ENCODE measurements at places on chromosomes 11 and 22.

GRCh38 chr22:22375576-22376351, 131.2 kb downstream of the VPREB1 start:
- peak; percentile 55 for ATAC-seq

GRCh38 chr22:49192180-49192856, 635.4 kb downstream of the BRD1 start:
- no peak for ATAC-seq

GRCh38 chr11:41522391-41522790, 62.9 kb upstream of the LRRC4C start:
- ATAC-seq = no peak

- peak; percentile 48 for ATAC-seq
Measured at GRCh38 chr11:34145847-34146381, 40.5 kb downstream of the NAT10 start.

- no peak for ATAC-seq
Measured at GRCh38 chr11:128544471-128545051, 42.8 kb downstream of the ETS1 start.

GRCh38 chr11:95283650-95284049, 52.6 kb upstream of the SESN3 start:
- ATAC-seq = no peak

GRCh38 chr11:15613251-15613650, 498.5 kb downstream of the INSC start:
- ATAC-seq = no peak

DNA sequence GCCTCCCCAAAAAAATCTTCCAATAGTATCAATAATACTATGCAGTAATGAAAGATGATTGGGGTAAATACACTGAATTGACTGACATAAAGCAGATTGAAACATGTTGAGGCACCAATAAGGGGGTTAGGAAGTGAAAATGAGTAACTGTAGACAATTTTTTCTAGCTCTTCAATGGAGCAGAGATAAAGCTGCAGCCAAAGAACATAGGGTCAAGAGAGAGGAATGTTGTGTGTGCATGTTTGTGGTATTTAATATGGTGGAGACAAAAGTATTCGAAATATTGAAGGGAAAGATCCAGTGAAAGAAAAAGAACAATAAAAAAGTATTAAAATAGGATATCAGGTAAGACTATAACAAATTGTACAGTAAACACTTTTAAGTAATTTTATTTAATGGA, 450.0 kb upstream of the CCDC179 start:
- no peak for ATAC-seq

- no peak for ATAC-seq
Measured at GRCh38 chr11:23317816-23318215, 457.5 kb upstream of the CCDC179 start.

DNA sequence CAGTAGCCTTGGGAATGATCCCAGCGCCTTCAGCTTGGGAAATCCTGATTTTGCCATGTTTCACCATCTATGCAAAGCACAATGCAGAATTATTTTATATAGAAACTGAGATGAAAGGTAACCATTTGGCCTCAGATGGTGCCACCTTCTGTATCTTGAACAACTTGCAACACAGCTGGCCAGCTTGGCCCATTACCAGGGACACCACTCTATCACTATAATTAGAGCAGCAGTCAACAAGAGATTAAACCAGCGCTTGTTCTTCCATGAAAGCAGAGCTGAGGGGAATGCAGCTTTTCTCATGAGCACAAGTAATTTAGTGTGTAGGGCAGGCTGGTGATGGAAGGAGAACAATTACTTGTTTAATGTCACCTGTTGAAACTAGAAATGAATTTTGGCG, 6.7 kb upstream of the ZDHHC13 start:
- ATAC-seq = no peak

GRCh38 chr11:92828556-92828955, 140.9 kb upstream of the MTNR1B start:
- no peak for ATAC-seq

GRCh38 chr11:34680206-34680605, 59.3 kb downstream of the EHF start:
- no peak for ATAC-seq

GRCh38 chr11:103031834-103032233, 60.1 kb downstream of the DCUN1D5 start:
- ATAC-seq = no peak

DNA sequence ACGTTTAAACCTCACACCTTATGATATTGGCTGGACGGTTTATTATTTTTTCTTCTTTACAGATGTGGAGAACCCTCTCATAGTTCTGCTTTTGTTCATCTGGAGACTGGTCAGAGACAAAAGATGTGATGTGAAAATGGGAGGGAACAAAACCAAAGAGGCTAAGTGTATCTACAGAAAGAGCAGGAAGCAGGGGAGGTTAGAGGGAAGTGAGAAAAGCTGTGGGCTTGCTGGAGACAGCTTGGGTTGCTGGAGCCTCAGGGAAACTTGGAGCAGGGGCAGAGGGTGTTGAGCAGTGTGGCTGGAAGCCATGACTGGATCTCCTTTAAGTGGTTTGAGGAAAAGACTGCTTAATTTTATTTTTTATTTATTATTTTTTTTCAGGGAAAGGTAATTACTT, 79.0 kb upstream of the SNX19 start:
- ATAC-seq = no peak

GRCh38 chr22:48343461-48343860, 1484.2 kb downstream of the BRD1 start:
- no peak for ATAC-seq

- ATAC-seq = no peak
Measured at GRCh38 chr11:125720781-125721180, 25.3 kb upstream of the PATE1 start.

GRCh38 chr11:37533830-37534229, 935.8 kb upstream of the RAG2 start:
- no peak for ATAC-seq

DNA sequence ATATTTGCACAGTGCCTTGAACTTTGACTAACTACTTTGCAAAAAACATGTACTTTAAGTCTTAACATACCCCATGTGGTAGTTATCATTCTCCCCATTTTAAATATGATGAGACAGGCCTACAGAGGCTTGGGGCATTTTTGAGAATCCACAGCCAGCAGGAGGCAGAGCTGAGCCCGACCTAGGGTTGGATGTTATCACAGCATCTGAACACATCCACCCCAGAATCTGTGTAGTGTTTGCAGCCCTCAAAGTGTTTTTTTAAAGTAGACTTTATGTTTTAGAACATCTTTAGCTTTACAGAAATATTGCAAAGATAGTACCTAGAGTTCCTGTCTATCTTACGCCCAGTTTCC, 17.6 kb downstream of the OTOG start:
- no peak for ATAC-seq

GRCh38 chr11:82732348-82732733, 1.3 kb downstream of the FAM181B start:
- ATAC-seq = no peak

- ATAC-seq = peak; percentile 80
Measured at GRCh38 chr11:96134602-96135001, 208.4 kb downstream of the MAML2 start.

- peak; percentile 21 for ATAC-seq
Measured at GRCh38 chr11:46381048-46381818, at the start of gene MDK. Gene MDK, plus strand, starts transcription at chr11:46381669. Its CDS starts 389 bp downstream, at chr11:46382058.

GRCh38 chr22:46366801-46367706, 31.5 kb downstream of the TRMU start:
- peak; percentile 38 for ATAC-seq

DNA sequence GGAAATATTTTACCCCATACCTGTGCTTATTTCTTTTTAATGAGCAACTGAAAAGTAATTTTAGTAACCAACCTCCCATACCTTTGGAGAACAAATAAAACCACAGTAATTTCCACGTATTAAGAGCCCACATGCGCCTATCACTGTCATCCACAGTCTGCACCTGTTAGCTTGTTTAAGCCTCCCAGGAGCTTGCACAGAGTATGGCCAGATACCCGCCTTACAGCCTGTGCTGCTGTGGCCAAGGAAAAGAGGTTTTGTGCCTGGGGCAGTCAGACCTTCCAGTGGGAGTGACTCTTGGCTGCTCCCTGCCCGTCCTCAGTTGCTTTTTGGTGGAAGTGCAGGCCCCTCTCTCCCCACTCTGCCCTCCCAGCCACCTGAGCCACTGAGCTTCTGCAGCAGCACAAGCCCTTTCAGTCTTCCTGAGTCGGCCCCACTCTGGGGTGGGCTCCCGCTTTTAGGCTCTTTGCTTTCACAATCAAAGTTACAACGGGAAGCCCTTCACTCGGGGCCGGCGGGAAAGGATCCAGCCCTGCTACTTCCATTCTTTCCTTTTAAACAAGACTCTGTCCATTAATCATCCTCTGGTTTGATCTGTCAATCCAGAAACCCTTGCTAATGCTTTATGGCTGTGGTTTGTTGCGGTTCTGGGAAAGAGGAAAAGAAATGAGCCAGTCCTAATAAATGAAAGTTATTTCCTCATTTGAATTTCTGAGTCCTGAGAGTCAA, 308.8 kb downstream of the TBC1D22A start:
- no peak for ATAC-seq

- ATAC-seq = no peak
Measured at GRCh38 chr11:40877256-40877655, 582.2 kb downstream of the LRRC4C start.

- ATAC-seq = peak; percentile 25
Measured at GRCh38 chr11:62770778-62771143, 435 bp upstream of the TAF6L start.

GRCh38 chr11:128905345-128906184, 14.4 kb downstream of the KCNJ5 start:
- peak; percentile 60 for ATAC-seq

- no peak for ATAC-seq
Measured at GRCh38 chr11:106520146-106520912, 442.9 kb downstream of the AASDHPPT start.
